H4 (cell line): ENCODE measurements at places on chromosomes 1 and 21. TPM values are rescaled to one million over a fixed set of nuclear protein-coding genes. Genes with fewer than 3 reads are reported as not detected.

DNA sequence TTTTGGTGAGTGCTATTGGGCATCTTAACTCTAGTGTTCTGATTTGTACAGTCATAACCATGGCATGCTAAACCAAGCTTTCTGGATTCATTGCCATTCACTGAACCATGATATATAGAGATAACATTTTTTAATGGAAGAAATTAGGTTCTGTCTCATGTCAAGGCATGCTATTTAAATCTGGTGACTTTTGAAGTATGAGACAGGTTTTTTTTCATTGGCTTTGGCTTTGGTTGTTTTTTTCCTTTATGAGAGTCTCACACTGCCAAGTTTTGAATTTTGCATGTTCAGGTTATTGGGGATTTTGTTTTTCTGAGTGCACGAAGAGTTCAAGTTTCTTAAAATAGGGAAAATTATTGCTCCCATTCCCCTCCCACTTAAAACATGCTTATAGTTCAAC lies 141.3 kb upstream of the ADAMTS5 start:
- no peak for DNase-seq

DNA sequence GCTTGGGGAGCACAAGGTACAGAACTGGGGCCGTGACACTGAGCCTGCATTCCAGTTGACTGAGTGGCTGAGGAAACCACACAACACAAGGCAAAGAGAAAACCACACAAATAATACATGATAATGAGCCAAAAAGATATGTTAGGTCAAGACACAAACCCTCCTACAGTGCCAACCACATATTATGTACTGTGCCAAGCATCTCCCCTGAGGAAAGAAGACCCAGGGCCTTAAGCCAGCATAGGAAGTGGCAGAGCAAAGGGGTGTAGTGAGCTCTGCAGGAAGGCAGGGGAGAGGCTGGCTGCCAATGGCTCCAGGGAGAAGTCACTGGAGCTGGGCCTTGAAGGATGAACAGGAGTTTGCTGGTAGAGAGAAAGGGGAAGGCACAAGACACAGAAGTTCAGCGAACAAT lies 28.2 kb downstream of the CTNNBIP1 start:
- DNase-seq: peak; percentile 91

GRCh38 chr21:21788591-21788990 lies 790.4 kb downstream of the NCAM2 start:
- DNase-seq: no peak

DNA sequence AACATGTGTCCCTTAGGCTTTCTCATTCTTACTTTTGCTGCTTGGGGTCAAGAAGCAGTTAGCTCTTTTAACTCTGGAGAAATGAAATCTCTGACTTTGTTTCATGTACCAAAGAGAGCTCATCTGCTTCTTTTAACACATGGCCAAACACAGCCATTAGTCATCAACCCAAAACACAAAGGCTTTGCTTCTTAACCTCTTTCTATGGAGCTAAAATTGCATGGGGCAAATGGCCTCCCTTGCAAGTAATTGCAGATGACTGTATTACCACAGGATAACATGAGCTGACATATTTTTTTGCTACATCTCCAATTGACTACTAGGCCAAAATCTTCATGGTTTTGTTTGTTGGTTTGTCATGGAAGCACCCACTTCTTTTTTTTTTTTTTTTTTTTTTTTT lies 300.9 kb downstream of the BRINP3 start:
- no peak for DNase-seq

GRCh38 chr1:202691816-202692215 lies 18.4 kb downstream of the SYT2 start:
- no peak for DNase-seq

Gene OR2T33
- 0.79 TPM in 1 of 2 replicates, not detected in the other for total RNA-seq
